ENCODE measurements at places on chromosomes 11 and 22.

- DNase-seq, result peak; percentile 52
Observed at GRCh38 chr22:21587803-21588611, 20.5 kb downstream of the UBE2L3 start.

- DNase-seq, result peak; percentile 76
Observed at GRCh38 chr11:64810891-64811272, 531 bp upstream of the MEN1 start.

DNA sequence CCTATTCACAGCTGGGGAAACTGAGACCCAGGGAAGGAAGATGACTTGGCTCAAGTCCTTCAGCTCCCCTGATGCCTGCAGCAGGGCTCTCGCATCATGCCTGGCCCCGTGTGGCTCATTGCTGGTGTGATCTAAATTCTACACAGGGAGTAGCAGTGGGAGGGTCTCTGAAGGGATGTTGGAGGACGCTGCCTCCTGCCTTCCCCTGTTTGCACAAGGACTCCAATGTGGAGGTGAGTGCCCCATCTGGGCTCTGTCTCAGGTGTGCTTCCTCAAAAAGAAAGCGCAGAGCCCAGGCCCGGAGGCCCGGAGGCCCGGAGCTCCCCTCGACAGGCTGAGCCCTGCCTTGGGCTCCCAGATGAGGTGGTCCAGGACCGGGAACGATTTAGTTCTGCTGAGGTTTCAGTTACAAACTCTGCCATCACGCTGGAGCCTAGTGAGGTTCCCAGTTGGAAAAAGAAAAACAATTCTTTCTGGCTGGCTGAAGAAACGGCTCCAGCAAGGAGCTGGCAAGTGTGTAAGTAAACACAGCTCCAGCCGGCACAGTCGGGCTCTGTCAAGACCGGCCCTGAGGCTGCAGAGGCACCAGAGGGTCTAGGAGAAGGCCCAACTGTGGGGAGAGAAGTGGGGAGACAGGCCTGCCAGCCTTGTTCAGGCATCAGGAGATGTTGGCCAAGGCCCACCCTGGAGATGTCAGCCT, 49.8 kb downstream of the NAT10 start:
- DNase-seq, result no peak

- peak; percentile 74 for DNase-seq
Observed at GRCh38 chr22:36331912-36332622, 55.7 kb downstream of the MYH9 start.

- no peak for DNase-seq
Observed at GRCh38 chr11:10117709-10118351, 176.2 kb downstream of the SBF2 start.

GRCh38 chr11:29119707-29120618, 896.9 kb downstream of the KCNA4 start:
- no peak for DNase-seq

GRCh38 chr11:35662061-35662648, 420 bp upstream of the TRIM44 start:
- DNase-seq, result peak; percentile 11

GRCh38 chr11:47573321-47573720, 5.4 kb downstream of the KBTBD4 start:
- no peak for DNase-seq

- no peak for DNase-seq
Observed at GRCh38 chr11:58493676-58494075, 14.2 kb downstream of the OR5B21 start.

DNA sequence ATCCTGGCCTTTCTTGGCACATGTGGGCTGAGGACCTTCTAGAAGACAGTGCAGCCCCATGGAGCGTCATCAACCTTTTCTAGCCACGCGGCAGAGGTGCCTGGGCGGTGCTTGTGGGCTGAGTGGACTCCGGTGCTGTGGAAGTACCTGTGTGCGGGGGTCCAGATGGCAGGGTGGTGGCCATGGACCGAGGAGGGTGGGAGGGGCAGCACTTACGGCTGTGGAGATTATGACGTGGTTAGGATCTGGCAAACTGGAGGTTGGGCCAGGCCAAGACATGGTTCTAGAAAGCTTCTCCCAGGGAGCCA, 2.0 kb downstream of the TUB start:
- DNase-seq, result no peak

- DNase-seq, result no peak
Observed at GRCh38 chr11:117058761-117059261, 39.4 kb downstream of the SIK3 start.

- no peak for DNase-seq
Observed at GRCh38 chr11:122750049-122750448, 88.3 kb upstream of the CRTAM start.

DNA sequence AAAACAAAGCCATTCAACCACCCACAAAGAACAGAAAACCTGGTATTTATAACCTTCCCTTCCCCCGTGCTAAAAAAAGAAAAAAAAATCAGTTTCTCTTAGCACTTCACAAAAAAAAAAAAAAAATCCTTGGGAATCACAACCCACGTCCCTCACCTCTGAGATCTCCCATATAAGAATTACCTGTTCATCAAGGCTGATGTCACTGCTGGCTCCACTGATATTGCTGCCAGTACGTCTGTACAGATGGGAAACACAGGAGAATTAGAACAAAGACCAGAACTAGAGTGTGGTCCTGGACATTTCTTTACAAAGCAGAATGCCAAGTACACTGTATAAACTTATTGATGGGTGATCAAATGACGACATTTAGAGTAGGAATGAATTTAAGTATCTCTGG, 14.9 kb downstream of the OSBP start:
- no peak for DNase-seq

- DNase-seq, result no peak
Observed at GRCh38 chr22:49613511-49614270, 214.0 kb downstream of the BRD1 start.

DNA sequence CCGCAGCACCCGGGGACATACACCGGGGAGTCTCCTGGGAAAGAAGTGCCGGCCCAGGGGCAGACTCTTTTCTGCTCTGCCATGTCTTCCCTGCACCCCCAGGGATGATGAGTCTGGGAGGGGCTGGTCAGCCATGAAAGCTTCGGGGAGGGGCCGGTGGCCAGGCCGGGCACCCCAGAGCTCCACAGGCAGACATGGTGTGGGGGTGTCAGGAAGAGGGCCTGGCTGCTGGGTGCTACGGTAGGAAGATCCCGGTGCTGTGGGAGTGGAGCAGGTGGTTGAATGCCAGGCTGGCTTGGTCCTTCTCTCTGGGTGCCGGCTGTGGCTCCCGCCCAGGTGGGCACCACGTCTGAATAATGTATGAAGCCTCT, 17.4 kb downstream of the LSP1 start:
- DNase-seq, result no peak

DNA sequence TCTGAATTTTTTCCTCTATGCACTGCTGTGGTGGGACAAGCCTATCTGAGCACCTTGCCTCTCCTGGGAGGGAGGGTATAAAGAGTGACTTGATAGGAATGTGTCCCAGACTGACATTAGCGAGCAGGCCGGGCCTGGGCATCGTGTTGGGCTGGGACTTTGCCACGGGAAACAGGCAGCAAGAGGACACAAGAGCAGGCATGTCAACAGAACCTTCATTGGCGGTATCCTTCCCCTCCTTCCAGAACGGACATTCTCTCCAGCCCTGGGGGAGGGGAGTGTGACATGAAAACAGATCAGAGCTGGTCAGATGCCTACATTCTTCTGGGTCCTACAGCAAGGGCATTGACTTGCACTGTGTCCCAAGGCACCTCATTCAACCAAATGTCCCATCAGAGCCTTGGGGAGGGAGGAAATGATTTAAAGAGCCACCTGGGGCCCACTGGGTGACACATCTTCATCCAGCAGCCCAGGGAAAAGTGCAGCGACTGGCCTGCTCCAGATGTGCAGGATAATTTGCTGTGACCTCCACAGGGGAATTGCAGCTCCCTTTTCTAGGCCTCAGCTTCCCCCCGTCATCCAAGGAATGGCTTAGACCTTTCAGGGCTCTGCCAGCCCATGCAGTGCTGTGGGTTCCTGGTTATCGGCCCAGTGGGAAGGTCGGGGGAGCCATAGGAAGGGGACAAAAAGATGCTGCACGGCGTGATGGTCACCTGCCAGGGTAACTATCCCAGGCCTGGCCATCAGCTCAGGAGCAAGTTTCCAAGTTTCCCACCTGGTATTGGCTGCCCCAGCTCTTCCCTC, 21.8 kb upstream of the UVRAG start:
- DNase-seq, result no peak

- DNase-seq, result no peak
Observed at GRCh38 chr22:22086501-22087158, 104.0 kb upstream of the TOP3B start.

- no peak for DNase-seq
Observed at GRCh38 chr22:17358415-17358814, 10.8 kb upstream of the CECR2 start.

- peak; percentile 74 for DNase-seq
Observed at GRCh38 chr11:35485656-35486322, 39.6 kb downstream of the PAMR1 start.

- DNase-seq, result no peak
Observed at GRCh38 chr11:11822946-11823345, 18.8 kb upstream of the USP47 start.

DNA sequence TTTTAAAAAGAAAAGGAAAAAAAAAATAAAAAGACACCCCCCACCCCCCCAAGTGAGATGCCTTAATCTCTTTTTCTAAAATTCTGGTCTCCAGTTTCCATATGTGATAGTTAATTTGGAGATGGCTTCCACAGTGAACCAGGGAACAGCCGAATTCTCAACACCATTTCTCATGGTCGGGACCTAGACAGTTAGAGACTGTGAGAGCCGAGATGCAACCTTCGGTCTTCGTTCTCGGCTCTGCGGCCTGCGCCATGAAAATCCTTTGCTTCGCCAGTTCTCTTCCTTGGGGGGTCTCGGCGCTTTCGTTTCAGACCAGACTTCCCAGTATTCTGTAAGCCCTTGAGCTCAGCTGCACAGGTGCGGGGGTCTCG, 723 bp downstream of the CACNG2 start:
- DNase-seq, result no peak

GRCh38 chr22:45305456-45306075, 4.2 kb upstream of the FAM118A start:
- DNase-seq, result no peak

DNA sequence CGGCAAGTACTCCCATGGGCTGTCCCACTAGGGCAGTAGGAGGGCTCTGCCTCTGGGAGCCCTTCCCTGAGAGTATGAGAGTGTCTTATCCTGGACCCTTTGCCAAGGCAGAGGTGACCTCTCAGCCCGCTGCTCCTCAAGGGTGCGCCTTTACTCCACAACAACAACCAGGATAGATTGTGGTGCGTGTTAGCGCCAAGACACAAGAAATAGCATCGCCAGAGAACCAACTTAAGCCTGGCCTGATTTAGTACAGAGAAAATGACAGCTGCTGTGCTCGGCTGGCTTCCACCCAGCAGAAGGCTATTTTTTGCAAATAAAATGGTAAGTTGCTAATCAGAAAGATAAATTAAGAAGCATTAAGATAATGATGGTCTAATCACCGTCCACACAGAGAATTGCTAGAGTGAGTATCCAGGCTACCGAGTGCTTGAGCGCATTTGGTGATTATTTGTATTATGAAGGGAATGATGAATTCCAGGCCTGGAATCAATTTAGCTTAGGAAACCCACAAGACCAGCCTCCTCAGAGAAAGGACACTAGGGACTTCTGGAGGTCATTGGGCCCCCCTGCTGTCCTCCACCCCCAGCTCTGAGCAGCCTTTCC, 119.8 kb downstream of the PKNOX2 start:
- no peak for DNase-seq

DNA sequence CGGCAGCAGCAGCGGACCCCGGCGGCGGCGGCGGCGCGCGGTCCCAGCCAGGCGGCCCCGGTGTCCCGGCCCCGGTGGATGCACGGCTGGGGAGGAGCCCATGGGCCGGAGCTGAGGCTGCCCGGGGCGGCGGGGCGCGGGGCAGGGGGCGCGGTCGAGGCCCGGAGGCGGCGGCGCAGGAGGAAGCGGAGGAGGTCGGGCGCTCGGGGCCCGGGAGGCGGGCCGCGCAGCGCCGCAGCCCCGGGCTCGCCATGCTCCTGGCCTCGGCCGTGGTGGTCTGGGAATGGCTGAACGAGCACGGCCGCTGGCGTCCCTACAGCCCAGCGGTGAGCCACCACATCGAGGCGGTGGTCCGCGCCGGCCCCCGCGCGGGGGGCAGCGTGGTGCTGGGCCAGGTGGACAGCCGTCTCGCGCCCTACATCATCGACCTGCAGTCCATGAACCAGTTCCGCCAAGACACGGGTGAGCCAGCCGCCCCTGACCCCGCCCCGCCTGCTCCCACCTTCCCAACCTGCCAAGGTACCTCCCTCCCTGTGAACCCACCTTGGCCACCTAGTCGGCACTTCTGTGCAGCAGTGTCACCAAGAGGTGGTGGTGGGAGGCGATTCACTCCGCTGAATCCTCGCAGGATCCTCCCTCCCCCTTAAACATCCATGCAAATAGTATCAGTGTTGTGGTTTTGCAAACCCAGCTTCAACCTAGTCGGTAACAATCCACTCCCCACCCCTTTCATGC, 580 bp downstream of the DTX4 start:
- peak; percentile 21 for DNase-seq

- no peak for DNase-seq
Observed at GRCh38 chr22:41310336-41310735, 9.0 kb downstream of the ZC3H7B start.

- no peak for DNase-seq
Observed at GRCh38 chr22:40377931-40378330, 7.5 kb downstream of the SGSM3 start.

DNA sequence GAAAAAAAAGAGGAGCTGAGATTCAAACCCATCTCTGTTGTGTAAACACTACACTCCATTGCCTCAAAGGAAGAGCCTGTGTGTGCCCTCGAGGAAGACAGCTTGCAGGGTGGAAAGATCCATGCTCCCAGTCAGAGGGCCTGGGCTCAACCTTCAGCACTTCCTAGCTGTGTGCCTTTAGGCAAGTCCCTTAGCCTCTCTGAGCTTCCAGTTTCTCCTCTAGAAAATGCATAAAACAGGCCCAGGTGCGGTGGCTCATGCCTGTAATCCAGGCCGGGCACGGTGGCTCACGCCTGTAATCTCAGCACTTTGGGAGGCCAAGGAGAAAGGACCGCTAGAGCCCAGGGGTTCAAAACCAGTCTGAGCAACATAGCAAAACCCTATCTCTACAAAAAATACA, 4.6 kb upstream of the ARFGAP2 start:
- DNase-seq, result no peak

DNA sequence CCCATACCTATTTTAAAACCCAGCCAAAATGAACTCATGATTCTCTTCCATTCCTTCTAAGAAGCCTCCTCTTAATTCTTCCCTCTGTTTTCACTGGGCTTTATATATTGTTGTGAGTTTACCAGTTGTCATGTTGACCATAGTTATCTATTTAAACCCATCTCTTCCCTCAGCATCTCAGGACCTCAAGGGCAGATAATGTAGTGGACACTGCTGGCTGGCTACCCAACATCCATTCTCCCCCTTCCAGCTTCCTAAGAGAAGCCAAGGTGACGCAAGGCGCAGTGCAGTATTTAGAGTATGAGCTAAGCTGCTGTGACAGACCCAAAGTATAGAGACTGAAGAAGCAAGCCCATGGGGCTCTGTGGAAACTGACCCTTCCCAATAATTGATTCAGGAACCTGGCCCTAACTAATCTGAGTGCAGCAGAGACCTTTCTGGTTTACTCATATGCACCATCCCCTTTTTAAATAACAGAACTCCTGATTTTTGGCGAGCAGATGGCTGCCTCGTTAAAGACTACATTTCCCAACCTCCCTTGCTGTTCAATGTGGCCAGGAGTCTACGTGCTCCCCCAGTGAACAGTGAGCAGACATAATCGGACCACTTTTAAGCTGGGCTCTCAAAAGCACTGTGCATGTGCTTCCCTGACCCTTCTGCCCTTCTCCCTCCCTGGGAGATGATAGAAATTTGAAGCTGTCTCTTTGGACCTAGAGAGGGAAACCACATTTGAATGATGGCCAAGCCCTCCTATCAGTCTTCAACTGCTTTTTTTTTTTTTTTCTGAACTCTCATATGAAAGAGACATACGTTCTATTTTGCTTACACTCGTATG, 28.1 kb upstream of the CREB3L1 start:
- no peak for DNase-seq

- DNase-seq, result no peak
Observed at GRCh38 chr11:84389696-84390095, 1103.5 kb upstream of the CCDC90B start.

Data from activated CD4-positive, alpha-beta T cell treated with anti-CD3 and anti-CD28 coated beads, Interleukin-2, amount 10 ng/mL, durations not matched to agents 7 days and 5 days (primary cell).